ENCODE measurements at places on chromosomes 3 and 15.

GRCh38 chr15:83300826-83301225 is 16.4 kb upstream of the BNC1 start:
- no peak for DNase-seq

DNA sequence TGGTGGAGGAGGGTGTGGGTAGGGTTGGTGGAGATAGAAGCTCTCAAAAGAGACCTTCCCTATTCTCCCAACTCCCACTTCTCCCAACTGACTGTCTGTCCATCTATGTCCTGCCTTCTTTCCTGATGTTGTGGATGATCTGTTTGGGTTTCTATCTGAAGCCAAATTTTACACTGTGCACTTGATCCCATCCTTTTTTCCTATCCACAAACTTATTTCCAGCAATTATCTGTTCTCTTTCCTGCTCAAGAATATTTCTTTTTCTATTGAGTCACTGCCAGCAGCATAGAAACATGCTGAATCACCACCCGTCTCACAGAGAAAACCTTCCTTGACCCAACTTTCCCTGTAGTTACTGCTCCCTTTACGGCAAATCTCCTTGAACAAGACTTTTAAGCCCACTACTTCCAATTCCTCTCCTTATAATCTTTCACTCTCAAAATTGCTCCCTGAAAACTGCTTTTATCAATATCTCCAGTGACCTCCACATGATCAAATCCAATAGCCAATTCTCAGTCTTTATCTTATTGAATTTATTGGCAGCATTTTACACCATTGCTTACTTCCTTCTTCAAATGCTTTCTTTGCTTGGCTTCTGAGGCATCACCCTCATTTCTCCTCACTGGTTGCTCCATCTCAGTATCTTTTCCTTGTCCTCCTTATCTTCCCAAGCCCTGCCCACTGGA is 141.2 kb upstream of the SLC7A14 start:
- DNase-seq: peak; percentile 75

DNA sequence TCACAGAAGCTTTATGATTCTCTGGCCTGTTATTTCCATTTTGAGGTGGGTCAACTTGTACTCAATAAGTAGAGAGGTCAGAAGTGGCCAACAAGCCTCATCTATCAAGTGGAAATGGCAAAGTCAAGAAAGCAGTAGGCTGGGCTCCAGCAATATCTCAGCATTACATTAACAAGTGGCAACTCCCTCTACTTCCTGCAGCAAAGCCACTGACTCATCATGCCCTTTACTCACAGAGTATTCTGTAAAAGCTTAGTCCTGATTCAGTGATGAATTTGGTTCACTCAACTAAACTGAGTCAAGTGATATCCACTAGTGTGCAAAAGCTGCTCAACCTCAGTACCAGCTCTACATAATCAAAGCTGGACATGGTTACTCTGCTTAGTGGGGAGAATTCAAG is 954.6 kb downstream of the EPHA3 start:
- DNase-seq: peak; percentile 6

- no peak for DNase-seq
Measured at GRCh38 chr3:124413393-124413792, 316.9 kb upstream of the UMPS start.

DNA sequence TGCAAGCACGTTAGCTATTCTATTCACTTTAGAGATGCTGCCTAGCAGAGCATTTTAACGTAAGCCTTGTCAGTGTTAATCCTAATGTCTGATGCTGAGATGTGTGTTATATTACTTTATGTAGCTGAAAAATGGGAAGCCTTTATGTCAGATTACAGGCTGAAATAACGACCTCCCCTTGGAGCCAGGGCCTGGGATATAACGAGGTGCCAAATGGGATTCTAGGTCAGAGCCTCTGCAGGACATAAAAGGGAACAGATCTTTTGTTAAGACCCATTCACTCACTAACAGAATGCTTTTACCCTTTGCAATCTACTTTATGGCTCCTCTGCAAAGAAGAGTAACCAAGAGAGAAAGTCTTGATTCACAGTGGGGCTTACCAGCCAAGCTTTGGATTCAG is 815.5 kb upstream of the CFAP20DC start:
- no peak for DNase-seq

DNA sequence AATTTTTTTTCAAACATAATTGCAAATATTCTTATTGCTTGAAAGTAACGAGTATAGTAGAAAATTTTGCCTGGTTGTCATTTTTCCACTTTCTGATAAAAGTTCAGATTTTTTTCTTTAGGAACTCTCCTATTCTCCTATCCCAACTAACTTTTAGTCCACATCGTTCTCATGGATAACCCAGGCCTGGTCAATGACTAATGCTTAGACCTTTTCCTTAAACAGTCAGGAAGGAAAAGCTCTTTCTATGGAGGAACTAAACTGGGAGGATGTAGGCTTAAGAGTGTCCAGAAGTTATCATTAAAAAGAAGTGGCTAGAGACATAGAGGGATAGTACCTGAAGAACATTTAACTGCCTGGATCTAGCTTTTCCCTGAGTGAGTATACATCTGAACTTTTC is 26.7 kb downstream of the CIP2A start:
- DNase-seq: no peak

DNA sequence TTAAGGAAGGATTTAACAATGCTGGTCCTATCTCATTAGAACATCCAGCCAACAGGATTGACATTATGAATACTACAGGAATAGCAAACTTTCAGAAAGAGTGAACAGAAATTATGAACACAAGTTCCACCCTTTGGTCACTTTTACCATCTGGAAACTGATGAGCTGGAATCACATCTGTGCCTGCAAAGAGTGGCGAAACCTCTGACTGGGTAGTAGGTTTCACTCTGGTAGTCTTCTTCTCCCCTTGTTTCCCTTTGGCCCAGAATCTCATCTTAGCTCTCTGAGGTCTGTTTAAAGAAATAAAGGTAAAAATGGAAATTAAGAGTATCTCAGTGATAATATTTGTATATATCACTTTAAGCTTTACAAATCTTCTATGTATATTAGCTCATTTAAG is 73.1 kb downstream of the NR2E3 start:
- no peak for DNase-seq

- DNase-seq: no peak
Measured at GRCh38 chr15:29141308-29142128, 128.1 kb downstream of the NSMCE3 start.

GRCh38 chr3:36365829-36366228 is 14.5 kb upstream of the STAC start:
- DNase-seq: no peak

GRCh38 chr3:124775877-124776276 is 45.6 kb downstream of the UMPS start:
- DNase-seq: no peak

- no peak for DNase-seq
Measured at GRCh38 chr3:18623220-18623619, 198.1 kb upstream of the SATB1 start.

- no peak for DNase-seq
Measured at GRCh38 chr3:192915722-192916121, 1.9 kb downstream of the MB21D2 start.

- DNase-seq: peak; percentile 91
Measured at GRCh38 chr3:43770426-43771103, 79.8 kb downstream of the ABHD5 start.

DNA sequence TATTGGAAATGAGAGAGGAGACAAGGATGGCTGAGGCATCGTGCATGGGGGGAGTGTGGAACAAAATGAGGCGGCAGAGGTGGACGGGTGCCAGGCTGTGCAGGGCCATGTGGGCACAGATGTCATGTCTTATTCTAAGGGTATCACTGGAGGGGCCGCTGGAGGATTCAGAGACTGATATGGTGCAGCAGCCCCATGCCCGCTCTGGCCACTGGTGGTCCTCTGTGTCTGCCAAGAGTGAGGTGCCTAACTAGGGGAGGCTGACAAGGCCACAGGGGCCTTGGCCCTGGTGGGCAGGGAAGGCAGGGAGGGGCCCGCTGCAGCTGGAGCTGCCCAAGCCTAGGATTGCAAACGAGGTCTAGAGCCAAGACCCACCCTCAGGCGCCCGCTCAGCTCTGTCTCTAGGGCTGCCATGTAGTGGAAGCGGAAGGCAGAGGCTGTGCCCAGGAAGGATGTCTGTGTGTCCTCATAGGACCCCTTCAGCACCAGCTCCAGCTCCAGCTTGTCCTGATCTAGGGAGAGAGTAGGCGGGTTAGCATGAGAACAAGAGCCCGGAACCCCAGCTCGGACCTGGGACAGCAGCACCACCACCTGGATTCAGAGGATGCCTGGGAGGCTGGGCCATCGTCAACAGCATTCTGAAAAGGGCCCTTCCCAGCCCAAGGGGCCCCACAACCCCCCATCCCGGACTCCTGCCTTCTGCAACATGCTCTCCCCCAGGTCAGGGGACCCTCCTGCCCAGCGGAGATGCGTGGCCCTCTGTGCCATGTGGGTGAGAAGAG is 11.3 kb downstream of the PLA2G4D start:
- DNase-seq: no peak

DNA sequence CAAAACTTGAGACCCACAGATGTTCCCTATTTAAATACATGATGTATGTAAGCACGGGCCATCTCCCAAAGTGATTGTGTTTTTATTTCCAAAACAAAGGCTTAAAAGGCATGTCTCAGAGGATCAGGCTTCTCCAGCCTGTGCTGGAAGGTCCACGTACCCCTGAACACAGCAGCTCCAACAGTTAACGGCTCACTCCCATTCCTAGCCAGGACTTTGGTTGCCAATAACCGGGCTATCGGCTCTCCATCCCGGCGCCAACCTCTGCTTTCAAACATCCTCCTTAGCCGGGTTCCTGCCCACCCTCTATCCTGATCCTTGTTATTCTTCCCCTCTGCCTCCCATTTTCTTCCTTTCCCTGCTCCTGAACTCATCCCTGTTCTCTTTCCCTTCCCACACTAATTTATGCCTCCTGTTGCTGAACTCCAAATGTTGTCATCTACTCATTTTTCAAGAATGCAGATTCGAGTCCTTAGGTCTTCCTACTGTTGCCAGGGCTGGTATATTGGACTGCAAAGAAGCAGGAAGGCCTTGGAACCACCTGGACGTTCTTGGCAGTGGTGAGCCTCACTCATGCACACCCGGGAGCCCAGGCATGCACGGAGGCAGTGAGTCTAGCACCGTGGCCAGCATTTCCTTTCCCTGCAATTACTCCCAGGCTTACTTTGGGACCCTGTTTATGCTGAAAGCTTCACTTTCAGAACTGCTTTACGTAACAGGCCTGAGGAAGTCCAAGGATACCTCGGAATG is 128.4 kb upstream of the RAD18 start:
- DNase-seq: no peak

DNA sequence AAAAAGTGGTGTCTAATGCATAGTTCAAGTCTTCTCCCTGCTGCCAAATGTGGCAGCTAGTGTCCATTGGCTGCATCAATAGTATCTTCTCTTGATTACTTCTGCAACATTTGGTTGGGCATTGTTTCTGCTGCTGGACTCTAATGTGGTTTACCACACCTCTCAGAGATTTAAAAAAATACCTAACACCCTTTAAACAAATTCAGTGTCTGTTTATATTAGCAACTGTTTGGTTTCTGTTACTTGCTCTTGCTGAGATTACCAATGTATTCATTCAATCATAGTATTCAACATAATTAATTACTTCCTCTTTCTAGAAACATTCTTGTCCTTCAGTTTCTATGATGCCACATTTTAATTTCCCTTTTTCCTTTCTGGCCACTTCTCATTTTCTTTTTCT is 20.3 kb upstream of the NECTIN3 start:
- peak; percentile 15 for DNase-seq

- no peak for DNase-seq
Measured at GRCh38 chr3:30285188-30286006, 321.0 kb upstream of the TGFBR2 start.

- DNase-seq: peak; percentile 16
Measured at GRCh38 chr15:29573197-29573838, 248.9 kb downstream of the TJP1 start.

DNA sequence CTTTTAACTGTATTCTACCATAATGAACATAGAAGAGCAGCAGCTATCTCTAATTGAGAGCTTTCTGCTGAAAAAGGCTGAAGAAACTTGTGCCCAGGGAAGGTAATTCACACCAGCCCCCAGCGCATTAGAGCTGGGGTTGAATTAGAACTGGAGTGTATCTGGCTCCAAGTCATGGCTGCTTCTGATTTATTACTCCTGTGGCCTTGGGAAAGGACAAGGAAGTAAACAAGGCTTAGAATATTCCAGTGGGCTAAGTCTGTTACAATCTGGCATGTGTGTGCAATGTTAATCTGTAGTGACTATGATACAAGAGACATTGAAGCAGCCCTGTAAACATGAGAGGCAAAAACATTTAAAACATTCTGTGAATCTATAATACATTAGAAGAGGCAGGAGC is 18.1 kb downstream of the CPA3 start:
- no peak for DNase-seq
